ENCODE measurements at places on chromosomes 1 and 21.

GRCh38 chr1:23211955-23212354 lies 5.3 kb downstream of the HTR1D start:
- DNase-seq = no peak

DNA sequence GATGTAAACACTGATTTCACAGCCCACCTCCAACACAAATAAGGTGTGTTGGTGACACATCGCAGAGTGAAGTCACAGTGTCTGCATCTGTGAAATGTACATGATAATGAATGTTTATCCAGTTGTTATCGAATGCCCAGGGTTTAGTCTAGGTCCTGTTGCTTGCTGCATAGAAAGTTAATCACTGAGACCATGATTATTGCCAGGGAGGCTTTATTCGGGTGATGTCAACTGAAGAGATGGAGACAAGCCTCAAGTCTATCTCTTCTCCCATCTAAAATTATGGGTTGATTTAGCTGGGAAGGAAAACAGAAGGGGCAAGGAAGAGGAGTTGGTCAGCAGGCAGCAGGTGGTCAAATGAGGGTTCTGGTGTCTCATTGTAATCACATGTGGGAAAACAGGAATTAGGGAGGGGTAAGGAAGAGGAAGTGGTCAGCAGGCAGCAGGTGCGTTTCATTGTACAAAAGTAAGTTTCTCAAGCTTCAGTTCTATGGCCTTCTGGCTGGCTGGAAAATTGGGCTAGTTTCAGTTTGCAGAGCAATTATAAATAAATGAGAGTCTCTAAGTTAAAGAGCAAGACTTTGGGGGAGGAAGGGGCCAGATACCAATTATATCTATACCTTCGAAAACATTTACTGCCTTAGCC lies 146.3 kb upstream of the DNAH14 start:
- no peak for DNase-seq

DNA sequence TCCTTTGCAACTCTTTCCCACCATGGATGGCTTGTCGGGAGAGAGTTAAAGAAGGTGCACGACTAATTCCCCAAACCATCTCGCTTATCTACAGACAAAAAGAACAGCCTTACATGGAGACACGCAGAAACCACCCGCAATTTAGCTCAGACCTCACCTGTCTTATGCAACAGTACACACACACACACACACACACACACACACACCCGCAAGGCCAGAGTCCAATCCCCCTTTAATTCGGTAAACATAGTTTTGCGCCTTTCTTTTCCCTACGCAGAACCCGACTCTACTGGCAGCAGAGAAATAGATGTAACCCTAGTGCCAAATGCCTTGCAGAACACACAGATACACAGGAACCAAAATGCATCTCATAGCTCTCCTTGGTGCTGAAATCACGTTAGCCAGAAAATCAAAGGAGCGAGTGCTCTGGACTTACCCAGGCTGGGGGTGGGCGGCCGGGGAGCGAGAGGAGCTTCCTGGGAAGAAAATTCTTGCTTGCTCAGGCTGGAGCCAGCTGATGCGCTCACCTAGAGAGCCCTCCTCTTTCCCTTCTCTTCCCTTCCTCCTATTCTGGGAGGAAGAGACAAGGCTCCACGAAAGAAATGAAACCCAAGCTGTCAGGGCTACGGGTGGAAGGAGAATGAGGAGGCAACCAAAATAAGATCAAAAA lies 470 bp downstream of the TNR start:
- no peak for DNase-seq

- no peak for DNase-seq
These were observed 492.2 kb upstream of the PKN2 start for GRCh38 chr1:88191917-88192316.

DNA sequence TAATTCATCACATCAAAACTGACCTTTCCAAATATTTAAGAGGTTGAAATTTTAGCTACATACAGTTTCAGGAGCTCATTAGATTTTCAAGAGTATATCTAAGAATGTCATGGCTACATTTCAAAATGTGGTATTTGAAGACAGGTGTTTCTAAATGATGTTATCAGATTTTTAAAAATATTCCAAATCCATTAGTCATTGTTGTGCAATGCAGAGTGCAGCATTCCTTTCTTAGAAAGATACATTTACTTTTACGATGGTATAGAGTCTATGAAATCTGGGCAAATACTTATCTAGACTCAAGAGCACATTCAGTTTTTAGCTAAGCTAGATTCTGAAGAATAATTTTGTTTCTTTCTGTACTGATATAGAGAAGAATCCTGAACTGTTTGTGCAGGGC lies 230.3 kb downstream of the CHRM3 start:
- no peak for DNase-seq

DNA sequence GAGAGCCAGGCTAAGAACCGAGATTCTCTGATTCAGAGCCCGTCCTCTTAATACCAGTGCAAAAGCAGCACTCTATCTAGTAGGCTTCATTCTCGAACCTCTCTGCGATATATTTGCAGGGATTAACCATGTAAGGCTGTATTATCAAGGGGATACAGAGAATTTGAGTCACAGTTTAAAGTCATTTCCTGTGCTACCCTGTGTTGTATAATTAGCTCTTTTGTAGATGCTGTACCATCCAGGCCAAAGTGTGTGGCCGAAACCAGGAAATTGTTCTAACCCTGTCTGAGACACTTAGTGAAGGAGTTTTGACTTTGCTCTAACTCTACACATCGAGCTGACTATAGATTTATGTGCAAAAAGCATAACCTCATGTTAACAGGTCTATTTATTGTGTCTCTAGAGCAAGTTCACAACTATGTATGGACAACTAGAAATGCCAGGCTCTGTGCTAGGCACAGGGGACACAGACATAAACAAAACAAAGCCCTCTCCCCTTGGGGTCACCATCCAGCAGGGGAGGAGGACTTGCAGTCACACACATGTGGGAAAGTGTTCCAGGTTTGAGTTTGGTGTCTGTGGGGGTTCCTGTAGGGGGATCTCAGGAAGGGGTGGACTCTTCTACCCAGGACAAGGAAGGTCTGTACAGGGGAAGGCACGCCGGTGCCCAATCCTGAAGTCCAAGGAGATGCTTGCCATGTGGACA lies 182.2 kb downstream of the DHRS3 start:
- DNase-seq = peak; percentile 31

DNA sequence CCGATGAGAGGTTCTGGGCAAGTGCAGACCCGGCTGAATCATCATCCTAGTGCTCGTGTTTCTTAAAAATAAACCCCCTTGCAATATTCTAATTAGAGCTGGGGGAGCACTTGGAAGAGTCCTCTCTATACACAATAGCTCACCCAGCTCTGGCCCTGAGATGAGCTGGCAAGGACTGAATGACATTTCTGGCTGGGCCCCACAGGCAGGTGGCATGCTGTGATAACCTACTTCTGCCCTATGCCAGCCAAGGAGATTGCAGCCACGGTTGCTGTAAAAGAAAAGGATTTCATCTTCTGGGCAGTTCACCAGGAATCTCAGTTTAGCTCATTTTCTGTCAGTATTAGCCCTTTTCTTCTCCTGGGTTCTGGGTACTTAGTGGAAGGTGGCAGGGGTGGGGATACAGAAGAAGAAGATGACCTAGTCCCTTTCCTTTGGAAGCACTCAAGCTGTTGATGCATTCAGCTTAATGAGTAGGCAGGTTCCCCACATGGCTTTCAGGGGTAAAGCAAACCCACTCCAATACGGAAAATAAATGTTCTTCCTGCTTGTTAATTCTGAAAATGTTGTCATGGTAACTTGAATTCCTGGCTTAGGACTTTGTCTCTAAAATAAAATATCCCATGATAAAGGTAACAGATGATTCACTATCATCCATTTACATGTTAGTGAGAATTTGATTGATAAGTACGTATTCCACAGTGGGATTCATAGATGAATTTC lies 32.2 kb downstream of the VASH2 start:
- no peak for DNase-seq

DNA sequence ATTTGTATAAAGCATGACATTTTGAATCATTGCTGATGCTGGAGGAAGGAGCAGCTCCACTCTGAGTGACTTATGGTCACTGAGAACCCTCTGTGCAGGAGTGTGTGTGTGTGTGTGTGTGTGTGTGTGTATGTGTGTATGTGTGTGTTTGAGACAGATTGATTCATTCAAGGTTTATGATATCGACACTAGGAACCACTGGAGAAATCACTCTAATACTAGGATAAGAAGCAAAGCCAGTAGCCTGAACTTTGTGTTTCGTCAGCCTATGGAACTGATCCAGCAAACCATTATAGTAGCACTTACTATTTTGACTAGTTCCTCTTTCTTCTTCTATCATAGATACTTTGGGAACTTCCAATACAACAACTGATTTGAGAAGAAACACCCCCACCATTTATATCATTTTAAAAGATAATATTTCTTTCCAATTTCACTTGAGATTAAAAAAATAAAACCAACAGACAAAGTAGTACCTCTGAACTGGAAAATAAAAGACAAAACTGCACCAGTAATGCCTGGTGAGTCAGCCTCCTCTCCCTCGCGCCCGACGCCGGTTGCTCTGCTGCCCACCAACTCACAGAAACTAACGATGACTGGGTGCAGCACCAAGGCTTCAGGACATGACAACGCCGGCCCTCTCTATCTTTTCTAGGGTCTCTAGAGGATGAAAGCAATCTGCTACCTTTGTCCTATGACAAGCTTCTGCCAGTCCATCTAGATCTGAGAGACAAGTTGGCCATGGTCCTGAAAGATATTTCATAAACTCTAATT lies 20.9 kb downstream of the SLAMF1 start:
- peak; percentile 65 for DNase-seq
